ENCODE measurements at places on chromosomes 5 and 9.

DNA sequence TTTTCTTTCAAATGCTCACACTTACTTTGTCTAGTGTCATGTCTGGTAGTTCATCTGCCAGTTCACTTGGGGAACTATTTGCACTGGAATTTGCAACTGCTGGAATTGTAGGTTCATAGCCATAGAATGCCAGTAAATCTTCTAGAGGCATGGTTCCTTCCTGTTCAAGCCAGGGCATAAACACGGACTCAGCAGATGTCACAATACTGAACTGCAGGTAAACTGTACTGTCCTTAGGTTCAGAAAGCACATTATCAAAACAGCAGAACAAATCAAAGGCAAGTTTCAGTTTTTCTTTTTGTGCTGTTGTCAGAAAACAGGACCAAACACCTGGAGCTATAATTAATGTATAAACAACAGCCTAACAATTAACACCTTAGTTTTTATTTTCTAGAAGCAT lies 13.1 kb downstream of the MIER3 start:
- no peak for DNase-seq

GRCh38 chr9:111842313-111842712 lies 47.6 kb upstream of the SHOC1 start:
- no peak for DNase-seq

DNA sequence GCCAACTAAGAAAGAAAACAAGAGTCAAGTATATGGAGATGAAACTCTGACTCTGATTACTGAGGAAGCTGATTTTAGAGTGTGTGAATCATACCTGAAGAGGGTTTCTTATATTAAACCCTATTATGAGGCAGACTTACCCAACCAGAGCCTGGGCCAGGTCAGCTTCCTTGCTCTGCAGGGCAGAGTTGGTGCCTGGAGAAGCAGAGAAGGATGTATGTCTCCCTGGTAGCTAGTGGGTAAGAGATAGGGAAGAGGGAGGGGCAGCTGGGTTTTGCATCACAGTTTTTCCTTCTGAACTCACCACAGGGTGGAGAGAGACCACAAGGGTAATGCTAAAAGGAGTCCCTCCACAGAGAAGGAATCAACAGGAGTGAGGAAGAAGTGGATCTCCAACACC lies 104.1 kb downstream of the CMYA5 start:
- no peak for DNase-seq

DNA sequence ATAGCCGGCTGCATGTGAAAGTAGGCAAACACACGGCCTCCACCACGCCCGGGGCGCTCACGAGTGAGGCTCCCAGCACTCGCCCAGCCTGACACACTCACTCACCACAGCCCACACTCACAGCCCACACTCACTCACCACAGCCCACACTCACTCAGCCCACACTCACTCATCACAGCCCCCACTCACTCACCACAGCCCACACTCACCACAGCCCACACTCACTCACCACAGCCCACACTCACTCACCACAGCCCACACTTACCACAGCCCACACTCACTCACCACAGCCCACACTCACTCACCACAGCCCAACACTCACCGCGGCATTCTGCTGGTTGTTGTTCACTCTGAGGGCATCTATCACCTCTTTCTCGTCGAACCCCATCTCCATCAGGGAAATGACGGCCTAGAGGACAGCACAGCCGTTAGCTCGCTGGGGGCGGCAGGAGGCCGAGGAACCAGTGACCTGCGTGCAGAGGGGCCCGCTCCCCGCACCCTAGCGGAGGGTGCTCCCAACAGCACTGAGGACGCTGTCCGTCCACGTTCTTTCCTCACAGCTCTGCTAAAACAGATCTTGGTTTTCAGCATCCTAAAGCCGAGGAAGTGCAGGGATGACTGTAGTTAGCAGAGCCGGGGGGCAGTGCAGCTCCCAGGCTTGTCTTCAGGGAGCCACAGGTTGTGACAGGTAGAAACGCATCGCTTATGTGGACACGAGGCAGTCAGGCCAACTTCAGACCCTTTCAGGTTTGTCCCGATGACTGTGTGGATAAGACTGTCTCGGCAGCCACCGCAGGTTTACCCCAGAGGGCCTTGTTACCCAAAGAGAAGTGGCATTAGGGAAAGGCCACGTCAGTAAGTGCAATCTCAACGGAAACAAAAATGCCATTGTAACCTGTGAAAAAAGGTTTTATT lies 21.6 kb downstream of the UBAC1 start:
- no peak for DNase-seq

DNA sequence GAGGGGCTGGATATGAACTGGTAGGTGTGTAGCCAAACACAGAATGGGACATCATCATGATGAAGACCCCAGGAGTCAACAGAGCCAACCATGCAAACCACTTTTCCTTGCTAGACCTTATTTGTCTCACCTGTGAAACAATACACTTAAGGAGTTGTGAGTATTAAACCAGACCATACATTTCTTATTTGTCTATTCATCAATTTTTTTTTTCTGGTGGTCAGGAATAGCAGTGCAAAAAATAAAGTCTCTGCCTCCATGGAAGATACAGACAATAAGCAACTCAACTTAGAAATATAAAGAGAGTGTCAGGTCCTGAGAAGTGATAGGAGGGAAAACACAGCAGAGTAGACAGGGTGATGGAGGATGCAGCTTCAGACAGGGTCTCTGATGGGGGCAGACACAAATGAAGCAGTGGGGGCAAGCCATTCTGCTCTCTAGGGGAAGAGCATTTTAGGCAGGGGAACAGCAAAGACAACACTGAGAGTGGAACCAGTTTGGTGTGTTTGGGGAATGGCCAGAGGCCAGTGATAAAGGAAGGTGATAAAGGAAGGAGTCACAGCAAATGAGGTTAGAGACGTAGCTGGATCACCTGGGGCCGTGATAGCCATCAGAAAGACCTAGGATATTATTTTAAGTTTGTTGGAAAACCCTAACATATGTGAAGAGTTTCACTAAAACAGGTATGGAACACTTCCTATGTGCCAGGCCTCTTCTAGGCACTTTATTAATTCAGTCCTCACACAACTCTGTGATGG lies 256.2 kb downstream of the MAN2A1 start:
- no peak for DNase-seq

- DNase-seq = no peak
Observed at GRCh38 chr5:159982421-159983173, 26.3 kb upstream of the TTC1 start.

DNA sequence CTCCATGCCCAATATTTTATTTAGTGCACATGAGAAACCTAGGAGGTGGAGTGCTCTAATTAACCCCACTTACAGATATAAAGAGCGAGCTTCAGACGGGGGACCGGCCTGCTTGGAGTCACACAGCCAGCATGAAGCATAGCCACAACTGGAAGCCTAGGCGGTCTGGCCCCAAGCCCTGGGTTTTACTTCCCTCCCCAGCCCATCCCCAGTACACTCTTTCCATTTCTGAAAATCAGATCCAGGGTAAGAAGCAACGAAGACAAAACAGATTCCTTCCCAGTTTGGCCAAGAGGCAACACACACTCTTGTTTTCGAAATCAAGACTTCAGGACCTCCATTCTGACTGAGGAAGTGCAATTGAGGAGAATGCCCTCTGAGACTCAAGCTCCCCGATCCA lies 27.1 kb downstream of the KCNMB1 start:
- no peak for DNase-seq

DNA sequence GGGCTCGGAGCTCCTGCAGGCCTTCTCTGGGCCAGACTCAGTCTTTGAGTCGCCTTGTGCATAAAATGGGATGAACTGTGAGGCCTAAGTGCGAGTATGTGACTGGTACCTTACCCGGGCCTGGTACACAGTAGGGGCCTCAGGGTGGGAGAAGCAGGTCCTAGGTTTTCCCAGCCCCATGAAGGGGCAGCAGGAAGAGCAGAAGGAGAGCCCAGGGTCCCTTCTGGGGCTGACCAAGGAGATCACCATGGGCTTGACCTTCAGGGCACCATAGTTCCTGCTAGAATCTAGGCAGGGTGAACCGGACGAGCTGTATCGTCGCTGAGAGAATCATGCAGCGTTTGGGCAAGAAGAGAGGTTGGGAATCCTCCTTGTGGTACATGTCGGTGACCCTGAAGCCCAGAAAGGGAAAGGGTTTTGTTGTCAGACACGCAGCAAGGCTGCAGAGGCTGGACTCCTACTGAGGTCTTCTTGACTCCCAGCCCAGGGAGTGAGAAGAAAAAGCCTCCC lies 373 bp upstream of the PHYKPL start:
- DNase-seq = no peak

- DNase-seq = no peak
Observed at GRCh38 chr5:124628721-124629596, 117.5 kb downstream of the ZNF608 start.

DNA sequence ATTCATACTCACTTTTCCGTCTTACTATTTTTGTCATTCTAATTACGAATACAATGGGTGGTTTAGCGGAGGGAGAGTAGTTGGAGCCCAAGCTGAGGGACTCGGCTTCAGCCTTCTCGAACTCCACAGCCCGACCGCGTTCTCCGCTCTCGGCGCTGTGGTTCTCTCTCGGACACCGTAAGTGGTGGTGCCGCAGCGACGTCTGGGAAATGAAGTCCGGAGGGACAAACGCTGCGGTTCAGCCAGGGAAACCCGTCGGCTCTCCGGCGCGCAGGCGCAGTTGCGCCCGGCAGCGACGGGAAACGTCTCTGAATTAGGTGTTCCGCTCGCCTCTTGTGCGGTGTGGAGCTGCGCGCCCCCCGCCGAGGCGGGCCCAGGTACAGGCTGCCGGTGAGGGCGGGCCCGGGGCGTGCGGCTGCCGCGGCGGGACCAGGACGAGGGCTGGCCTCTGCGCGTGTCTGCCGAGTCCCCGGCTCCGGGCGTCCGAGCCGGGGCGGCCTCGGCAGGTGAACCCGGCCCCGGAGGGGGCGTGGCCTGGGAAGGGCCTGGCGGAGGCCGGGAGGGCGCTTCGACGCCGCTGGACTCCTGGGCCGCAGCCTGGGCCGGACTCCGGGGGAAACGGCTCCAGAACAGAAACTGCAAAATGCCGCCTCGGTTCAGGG lies at the start of gene ZNF879:
ZNF879 (plus strand) TSS at position 277 of the 662 bp plus-strand sequence. CDS start 1,201 bp downstream, outside the sequence.
- DNase-seq = peak; percentile 95

GRCh38 chr5:81191726-81192372 lies 41.3 kb upstream of the CKMT2 start:
- DNase-seq = no peak

DNA sequence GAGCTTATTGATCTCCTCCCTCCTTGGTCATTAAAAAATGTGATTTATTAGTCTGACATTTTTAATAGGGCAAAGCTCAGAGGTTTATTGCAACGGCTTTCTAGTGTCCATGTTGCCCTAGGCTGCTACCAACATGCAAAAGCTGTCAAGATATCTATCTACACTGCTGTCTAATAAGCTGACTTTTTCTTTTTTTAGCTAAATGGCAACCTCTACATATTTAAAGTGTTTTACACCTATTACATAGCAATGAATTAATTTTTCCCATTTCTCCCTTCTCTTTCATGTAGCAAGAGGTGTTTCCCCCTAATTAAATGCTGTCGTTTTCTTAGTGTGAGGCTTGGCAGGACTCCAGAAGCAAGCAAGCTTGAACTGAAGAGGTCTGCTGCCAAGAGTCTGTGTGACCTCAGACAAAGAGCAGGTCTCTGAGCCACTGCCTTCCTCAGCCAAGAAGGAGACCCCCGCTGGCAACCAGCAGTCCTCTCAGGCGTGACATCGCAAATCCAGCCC lies 79.4 kb downstream of the GAS1 start:
- DNase-seq = no peak

DNA sequence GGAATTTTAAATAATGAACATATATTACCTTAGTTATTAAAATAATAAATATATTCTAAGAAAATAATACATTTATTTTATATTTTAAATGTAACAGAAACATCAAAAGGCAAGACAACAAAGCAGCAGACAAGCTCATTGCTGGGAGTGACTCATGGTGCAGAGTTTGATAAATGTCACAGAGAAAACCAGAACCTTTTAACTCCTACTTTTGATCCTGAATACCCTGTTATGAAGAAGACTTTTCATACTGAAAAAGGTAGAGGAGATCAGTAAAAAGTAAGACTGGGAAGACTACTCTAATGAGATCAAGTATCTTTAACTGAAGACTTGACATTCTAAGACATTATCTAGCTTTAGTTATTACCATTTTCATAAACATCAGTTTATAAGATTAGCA lies 99.0 kb upstream of the GNA14 start:
- DNase-seq = no peak

DNA sequence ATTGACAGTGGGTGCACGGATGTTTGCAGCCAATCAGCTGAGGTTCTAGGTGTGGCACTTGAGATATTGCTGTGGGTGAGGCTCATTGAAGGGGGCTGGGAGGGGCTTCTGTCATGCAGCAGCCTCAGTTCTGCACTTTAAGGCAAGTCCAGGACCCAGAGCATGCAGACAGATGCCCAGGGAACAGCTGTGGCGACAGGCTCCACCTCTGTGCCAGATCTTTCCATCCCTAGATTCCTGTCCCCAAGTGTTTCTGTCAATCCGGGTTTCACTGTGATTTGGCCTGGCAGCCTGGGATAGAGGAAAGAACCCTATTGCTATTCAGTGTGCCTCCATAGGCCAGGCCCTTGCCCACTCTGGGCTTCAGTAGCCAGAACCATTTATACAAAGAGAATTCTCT lies 20.8 kb upstream of the CERCAM start:
- no peak for DNase-seq

DNA sequence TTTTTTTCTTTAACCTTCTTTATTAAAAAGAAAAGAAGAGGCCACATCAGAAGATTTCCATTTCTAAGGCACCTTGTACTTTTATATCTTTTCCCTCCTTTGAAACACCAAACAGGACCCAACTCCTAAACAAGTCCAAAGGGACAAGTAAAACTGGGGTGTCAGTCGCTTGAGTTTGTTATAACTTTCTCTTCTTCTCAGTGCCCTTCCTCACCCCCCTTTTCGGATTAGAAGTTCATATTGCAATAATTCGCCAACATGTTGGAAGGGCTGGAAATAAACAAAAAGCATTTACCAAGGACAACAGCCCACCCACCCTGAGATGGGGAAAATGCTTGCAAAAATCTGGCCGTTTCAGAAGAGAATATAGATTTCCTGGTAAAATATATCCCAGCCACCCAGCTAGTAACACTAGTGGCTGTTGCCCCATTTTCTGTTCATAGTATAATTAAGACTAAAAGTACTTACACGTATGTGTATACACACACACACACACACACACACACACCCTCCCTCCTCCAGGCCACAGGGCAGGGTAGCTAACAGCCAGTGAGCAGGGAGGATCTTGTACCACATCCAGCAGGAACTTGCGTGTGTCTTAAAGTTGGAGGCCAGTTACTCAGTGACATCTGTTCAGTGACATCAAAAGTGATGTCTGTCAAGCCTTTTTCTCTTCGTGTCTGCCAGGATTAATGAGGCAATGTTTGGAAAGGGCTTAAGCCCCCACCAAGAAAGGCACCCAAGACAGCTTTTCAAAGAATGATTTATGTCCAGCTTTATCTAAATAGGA lies 149.1 kb upstream of the KLF4 start:
- DNase-seq = peak; percentile 5

GRCh38 chr9:5813824-5814223 lies 19.1 kb downstream of the ERMP1 start:
- DNase-seq = no peak

Measured in activated naive CD4-positive, alpha-beta T cell treated with anti-CD3 and anti-CD28 coated beads for 36 hours (primary cell).